ENCODE measurements at places on chromosomes 6 and 20.

DNA sequence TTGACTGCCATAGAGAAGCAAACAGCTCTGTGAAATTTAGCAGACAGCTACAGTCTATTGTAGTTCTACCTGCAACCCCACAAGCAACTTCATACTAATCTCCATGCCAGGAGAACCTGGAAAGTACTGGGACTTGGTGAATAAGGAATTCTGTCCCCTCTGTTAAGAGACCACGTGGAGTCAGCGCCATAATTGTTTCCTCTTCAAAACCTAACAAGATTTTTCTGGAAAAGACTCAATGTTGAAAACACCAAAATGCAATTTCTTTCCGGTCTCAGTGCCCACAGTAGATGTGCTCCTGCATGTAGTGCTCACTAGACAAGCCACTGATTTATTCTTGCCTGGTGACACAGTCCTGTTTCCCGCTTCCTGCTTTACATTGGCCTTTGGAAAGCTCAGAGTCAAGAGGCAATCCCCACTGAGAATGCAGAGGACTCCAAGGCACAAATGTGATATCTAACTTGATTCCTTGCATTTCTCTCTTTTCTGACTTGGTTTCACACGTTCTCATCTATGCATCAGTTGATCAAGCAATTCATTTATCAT is 268.3 kb downstream of the HIVEP2 start:
- no peak for DNase-seq

- peak; percentile 72 for DNase-seq
These were observed 1.1 kb upstream of the JARID2 start for GRCh38 chr6:15244620-15245360.

- no peak for DNase-seq
These were observed 100.9 kb downstream of the BMP5 start for GRCh38 chr6:55774286-55775028.

DNA sequence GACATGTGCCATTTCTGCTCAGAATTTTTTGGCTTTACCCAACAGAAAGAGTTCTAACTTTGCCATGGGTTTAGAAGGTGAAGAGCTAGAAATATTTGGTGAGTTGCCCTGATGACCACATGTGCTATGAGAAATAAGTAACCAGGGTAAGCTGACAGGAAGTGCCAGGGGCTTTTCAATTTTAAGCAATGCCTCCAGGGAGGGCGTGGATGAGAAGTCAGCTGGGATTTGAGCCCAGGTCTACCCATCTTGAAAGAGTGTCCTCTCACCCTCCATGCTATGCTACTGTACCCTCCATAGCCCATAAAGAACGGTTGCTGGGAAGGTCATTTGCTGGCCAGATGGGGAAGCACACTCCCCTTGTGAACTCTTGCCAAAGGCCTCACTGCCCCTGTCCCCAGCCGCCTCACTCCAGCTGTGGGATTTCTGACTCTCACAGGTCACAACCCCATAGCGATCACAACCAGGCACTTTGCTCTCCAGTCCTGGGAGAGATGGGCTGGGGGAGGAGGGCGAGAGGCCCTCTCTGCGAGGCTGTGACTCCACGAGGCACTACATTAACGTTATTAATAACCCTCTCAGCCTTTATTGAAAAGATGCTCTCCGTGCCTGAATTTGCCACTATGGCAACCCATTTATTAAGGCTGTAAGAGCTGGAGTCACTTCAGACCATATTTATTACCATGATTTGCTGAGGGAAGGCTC is 291.1 kb downstream of the DHX35 start:
- DNase-seq, result no peak

DNA sequence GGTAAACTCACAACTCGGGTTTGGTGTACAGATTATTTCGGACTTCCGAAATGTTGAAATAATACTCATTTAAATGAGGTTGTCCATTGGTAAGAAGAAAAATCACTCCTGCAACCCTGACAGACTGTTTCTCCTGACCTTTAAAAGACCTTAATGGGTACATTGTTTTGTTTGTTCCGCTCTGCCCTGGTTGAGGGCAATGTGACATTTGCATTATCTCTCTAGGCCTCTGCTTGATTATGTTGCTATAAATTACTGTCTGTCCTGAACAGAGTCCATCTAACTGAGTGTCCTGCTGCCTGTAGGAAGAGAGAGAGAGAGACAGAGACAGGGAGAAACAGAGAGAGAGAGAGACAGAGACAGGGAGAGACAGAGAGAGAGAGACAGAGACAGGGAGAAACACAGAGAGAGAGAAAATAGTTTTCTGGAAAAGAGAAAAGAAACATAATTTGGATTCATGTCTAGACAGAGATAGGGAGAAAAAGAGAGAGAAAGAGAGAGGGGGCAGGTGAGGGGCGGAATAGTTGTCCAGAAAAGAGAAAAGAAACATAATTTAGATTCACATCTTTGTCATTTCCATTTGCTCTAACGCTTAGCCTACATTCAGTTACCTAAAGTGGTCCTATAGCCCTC is 83.2 kb downstream of the SHLD1 start:
- no peak for DNase-seq

GRCh38 chr6:157253017-157253416 is 70.3 kb downstream of the TMEM242 start:
- no peak for DNase-seq

DNA sequence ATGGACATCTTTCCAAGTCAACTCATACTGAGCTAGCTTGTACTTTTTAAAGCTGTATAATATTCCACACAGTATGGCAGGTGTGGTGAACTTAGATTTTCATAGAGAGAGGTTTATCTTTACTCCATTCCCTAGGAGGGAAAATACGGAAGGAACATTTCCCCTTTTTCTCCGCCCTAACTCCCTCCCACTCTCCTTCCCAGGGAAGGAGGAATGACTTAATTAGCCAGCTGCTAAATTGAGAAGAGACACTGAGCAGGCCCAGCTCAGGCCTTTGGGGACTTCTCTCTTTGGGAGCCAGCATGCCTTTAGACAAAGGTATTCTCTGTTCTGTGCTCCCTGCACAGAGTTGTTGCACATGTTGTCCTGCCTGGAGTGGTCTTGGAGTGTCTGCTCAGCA is 46.1 kb downstream of the MBOAT1 start:
- DNase-seq, result no peak

DNA sequence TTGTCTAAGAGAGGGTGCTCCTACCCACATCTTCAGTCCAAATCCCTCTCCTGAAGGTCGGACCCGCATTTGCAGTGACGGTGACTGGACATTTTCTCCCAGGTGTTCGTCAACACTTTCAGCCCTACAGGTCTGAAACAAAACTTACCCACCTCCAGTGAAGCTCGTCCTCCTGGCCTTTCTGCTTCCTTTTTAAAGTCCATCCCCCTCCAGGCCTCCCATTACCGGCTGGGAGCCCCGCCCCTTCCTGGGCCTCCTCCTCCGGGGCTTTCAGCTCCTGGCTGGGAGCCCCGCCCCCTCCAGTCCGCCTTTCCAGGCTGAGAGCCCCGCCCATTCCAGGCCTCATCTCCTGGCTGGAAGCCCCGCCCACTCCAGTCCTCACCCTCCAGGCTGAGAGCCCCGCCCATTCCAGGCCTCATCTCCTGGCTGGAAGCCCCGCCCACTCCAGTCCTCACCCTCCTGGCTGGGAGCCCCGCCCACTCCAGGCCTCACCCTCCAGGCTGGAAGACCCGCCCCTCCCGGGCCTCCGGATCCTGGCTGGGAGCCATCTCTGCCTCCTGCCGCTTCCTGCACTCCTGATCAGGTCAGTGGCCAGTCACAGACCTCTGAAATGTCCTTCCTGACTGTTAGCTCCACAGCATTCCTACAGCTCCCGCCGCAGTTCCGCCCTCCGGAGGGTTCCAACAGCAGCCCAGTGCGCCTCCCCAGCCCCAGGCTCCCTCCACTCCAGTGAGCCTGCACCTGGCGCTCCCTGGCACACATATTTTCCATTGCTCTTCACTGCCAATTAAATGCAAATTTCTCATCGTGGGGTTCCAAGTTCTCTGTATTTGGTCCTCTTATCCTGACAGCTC is 98.5 kb downstream of the LY86 start:
- DNase-seq, result no peak
